ENCODE measurements at places on chromosomes 7 and 10.

GRCh38 chr10:62662486-62662885, 142.0 kb upstream of the ADO start:
- DNase-seq, result no peak

DNA sequence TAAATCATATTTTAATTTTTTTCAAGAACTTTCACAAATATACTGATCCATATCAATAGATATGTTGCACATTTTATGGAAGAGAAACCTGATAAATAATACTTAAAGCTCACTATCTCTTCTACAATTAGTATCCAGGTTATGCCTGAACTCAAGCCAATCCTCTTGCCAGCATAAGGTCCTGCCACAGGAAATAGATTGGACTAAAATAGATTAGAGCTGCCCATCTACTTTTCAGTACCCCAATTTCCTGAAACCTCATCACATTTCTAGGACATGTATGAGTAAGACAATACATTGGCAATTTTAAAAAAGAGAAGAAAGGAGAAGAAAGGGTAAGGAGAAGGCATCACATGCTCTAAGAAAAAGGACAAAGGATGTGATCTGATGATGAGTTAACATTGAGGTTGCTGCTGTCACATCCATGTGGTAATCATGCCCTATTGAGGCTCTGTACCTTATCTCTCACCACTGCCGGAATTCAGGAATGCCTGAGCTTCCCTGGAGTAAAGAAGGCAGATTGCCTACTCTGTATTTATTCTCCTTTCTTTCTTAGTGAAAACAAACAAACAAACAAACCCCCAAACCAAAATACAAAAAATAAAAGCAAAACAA, 199.7 kb downstream of the ANK3 start:
- DNase-seq, result no peak

DNA sequence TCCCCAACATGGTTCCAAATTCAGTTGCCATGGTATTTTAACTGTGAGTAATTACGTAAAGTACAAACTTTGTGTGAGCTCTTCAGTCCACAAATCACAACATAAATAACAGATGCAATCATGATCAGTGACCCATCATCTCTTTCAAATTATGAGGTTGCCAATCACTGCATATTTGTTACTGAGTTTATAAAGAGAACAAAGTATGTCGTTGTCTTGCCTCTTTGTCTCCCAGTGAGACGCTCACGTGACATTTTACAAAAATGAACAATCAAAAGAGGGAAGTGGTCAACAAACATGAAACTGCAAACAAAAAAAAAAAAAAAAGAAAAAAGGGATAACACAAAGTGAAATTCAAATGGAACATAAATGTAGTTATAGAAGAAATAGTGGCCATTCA, 122.7 kb upstream of the PDSS1 start:
- DNase-seq, result no peak

- no peak for DNase-seq
Measured at GRCh38 chr7:98107313-98107721, 655 bp downstream of the LMTK2 start.

- no peak for DNase-seq
Measured at GRCh38 chr10:131802996-131803395, 97.8 kb upstream of the PPP2R2D start.

Data from stimulated activated CD8-positive, alpha-beta memory T cell treated with anti-CD3 and anti-CD28 coated beads, Interleukin-7, amount 100 ng/mL, for 1 hour (primary cell).